ENCODE measurements at places on chromosomes 5 and 9.
A peak's percentile ranks its signal among the peaks of the same experiment; 100 is the strongest.

DNA sequence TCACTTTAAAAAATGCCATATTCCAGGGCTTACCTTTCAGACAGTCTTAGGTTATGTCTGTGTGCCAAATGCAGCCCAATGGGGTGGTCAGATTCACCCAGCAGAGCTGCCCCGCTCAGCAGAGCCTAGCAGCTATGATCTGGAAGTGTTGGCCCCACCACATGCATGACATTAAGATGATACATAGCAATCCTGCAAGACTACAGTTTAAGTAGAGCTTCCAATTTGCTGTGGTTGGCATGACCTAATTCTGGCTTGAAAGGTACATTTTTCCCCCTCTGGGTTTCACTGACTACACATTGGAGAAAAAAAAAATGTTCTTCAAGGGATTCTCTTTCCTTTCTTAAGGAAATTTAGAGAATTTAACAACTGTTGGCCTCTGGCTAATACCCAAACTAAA is 22.5 kb downstream of the MEF2C start:
- no peak for DNase-seq

DNA sequence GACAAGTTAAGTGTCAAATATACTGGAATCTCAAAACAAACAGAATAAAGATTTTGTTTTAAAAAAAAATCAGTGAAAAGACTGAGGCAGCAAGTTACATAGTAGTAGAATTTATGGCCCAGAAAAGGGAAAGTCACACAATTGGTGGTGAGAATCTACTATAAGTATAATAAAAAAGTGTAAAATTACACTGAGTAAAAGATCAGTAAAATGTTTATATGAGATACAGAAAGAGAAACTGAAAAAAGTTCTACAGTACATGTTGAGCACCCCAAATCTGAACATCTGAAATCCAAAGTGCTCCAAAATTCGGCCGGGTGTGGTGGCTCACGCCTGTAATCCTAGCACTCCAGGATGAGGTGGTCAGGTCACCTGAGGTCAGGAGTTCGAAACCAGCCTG is 15.0 kb downstream of the AGTPBP1 start:
- DNase-seq, result no peak

GRCh38 chr9:138097501-138097991 is 220.0 kb downstream of the CACNA1B start:
- DNase-seq, result no peak

DNA sequence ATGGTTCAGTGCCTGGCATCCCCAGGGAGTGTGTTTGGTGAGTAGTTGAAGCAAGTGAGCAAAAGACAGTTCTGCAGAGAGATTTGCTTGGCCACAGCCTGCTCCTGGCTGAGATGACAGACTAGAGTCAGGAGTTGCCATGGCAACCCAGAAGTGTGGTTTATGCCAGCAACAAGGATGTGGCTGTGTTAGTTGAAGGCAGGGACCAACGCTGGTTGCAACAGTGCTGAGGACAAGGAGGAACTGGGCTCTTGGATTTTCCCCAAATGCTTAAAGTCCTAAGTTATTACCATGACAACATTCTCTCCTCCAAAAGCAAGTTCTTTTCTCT is 2.7 kb downstream of the NXNL2 start:
- peak; percentile 80 for DNase-seq

- no peak for DNase-seq
Measured at GRCh38 chr5:134736173-134736812, 2.1 kb upstream of the CAMLG start.

DNA sequence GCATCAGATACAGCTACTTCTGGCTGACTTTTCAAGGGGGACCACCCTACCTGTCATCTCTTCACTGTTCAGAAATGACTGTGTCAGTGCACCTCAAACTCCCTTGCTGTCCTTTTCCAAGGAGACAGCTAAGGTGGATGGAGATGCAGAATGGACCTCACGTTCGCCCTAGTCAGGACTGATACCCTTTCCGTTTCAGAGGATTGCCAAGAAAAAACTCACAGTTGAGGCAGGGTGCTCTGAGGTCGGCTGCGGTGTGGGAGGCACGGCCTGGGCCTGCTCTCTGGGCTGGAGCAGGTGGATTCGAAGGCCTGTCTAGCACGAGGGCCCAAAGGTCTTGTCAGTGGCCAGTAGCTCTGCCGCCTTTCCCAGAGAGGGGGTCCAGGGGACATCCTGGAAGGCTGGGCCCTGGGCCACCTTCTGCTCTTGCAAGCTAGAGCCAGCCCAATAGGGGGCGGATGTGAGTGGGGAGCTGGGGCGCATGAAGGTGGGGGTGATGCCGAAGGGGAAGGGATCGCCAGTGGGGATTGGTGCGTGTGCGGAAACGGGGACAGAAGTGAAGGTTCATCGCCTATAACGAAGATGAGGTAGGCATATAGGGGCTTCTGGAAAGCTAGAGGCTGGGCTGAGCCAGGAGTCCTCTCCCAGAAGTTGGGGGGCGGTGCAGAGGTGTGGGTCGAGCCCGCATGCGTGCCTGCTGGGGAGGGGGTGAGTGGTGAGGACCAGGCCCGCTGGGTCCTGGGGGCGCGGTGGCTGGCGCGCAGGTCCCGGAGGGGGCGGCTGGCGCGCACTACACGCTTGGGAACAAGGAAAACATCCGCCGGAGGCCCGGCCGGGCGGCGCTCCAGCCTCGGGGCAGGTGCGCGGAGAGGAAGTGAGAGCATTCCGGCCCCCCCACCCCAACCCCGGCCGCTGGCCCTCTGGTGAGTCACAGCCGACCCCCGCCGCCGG is 2.5 kb upstream of the MSMP start:
- DNase-seq, result peak; percentile 36
